ENCODE measurements at places on chromosomes 13 and 19. TPM values are rescaled to one million over a fixed set of nuclear protein-coding genes. Genes with fewer than 3 reads are reported as not detected.

DNA sequence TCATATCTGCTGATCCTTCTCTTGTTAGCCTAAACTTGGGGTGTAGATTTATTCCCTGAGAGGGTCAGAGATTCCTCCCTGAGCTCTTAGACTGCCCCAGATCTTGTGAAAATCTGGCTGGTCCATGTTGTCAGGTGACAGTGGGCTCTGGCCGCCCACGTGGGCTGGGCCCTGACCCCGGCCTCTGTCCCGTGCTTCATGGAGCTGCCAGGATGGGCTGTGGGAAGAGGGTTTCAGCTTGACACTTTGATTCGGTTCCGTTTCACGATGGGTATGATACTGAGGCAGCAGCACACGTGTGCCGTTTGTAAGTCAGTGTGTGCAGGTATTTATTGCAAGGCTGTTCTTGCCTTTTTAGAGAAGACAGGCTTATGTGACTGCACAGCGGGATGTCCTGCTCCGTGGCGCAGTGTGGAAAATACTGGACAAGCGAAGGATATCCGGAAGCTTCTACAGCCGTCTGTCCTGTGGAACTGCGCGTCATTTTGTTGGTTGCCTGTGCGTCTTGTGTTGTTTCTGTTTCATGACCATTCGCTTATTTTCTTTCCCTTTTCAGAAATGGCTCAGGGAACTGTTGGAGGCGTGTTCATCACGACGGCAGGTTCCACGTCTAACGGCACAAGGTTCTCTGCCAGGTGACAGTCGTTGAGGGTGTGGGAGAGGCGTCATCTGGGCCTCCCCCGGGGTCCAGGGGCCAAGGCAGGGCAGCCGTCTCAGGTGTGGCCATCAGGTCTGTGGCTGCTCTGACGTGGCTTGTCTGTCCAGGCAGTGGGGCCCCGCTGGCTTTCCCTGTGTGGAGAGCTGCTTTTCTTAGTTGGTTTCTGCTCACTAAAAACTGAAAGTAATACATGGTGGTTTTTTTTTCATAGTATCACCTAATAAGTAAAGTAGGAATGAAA is 20.5 kb downstream of the ATP4B start:
- H3K4me1 ChIP-seq, result no peaks in the 10 kb centered on the region
- H3K4me3 ChIP-seq, result no peak overlapping the region
- peaks cover 96% of the 10 kb centered on the region for H3K36me3 ChIP-seq

The ZNF132 gene
- 6.2 TPM for total RNA-seq

The FLT3LG gene
- total RNA-seq, result 6.8 TPM

- peak overlapping the region; percentile 20 for H3K27ac ChIP-seq
- peaks cover 59% of the 10 kb centered on the region for H3K4me1 ChIP-seq
- no peak for DNase-seq
- no peaks in the 10 kb centered on the region for H3K36me3 ChIP-seq
- H3K4me3 ChIP-seq, result no peak overlapping the region
These were observed 24.2 kb upstream of the GATAD2A start for GRCh38 chr19:19381007-19381926.

The SLC25A41 gene
- 0.31 TPM for total RNA-seq

The KCNK6 gene
- 12.4 TPM for total RNA-seq
